ENCODE measurements at places on chromosomes 7 and 10. TPM values are rescaled to one million over a fixed set of nuclear protein-coding genes. Genes with fewer than 3 reads are reported as not detected.

Gene ITIH2
- polyA plus RNA-seq = not detected

Gene ANXA8
- 0.41 TPM for polyA plus RNA-seq

Gene APBB1IP
- not detected for polyA plus RNA-seq

Gene C10orf62
- 0.19 TPM for polyA plus RNA-seq

Gene MOGAT3
- polyA plus RNA-seq = not detected

Gene NCF1
- 0.05 TPM for polyA plus RNA-seq

Gene PDAP1
- 296 TPM for polyA plus RNA-seq

Gene METTL27
- polyA plus RNA-seq = 2.9 TPM

Gene ELN
- polyA plus RNA-seq = 8.9 TPM

Gene CAMK1D
- 4.1 TPM for polyA plus RNA-seq

Gene OR6V1
- polyA plus RNA-seq = not detected

Gene SLC18A3
- polyA plus RNA-seq = 1.7 TPM

Gene LCOR
- 2.6 TPM for polyA plus RNA-seq

Gene CHPF2
- 68.6 TPM for polyA plus RNA-seq

Gene PPP1R17
- not detected for polyA plus RNA-seq

Gene CAV1
- 968 TPM for polyA plus RNA-seq

Gene DNAJC2
- polyA plus RNA-seq = 21.5 TPM

Gene IGFBP1
- polyA plus RNA-seq = not detected

Gene MRPL43
- 208 TPM for polyA plus RNA-seq

Gene TMEM130
- 1.2 TPM for polyA plus RNA-seq

Gene UCN3
- polyA plus RNA-seq = not detected

Gene ZPBP
- not detected for polyA plus RNA-seq

Gene TMEM176B
- polyA plus RNA-seq = 0.15 TPM

Gene MLXIPL
- 0.32 TPM for polyA plus RNA-seq

Gene FEZF1
- polyA plus RNA-seq = not detected

Gene GIMAP4
- polyA plus RNA-seq = not detected

Gene AKR1C4
- polyA plus RNA-seq = not detected

Gene TEX47
- polyA plus RNA-seq = not detected

Gene SH2B2
- 4.7 TPM for polyA plus RNA-seq

Gene CASP7
- 13.6 TPM for polyA plus RNA-seq

Gene MOSPD3
- 30.0 TPM for polyA plus RNA-seq

Gene CPED1
- polyA plus RNA-seq = 4.4 TPM

Gene KAZALD1
- 1.9 TPM for polyA plus RNA-seq

Gene ANKRD22
- polyA plus RNA-seq = 0.15 TPM

Gene HDAC9
- polyA plus RNA-seq = 11.6 TPM

Gene CDK6
- polyA plus RNA-seq = 30.3 TPM

Gene WDR86
- 2.5 TPM for polyA plus RNA-seq

Gene CACNB2
- 0.75 TPM for polyA plus RNA-seq

Gene ATAD1
- polyA plus RNA-seq = 21.0 TPM

Gene GRM3
- not detected for polyA plus RNA-seq

Gene EGFR
- 30.7 TPM for polyA plus RNA-seq

Gene ANKRD2
- 0.99 TPM for polyA plus RNA-seq

Gene DKK1
- polyA plus RNA-seq = 372 TPM

Gene CUEDC2
- polyA plus RNA-seq = 130 TPM

Gene KNDC1
- polyA plus RNA-seq = 1.4 TPM

Gene TRA2A
- polyA plus RNA-seq = 62.1 TPM

Gene NRG3
- polyA plus RNA-seq = 0.11 TPM

Gene EEF1AKMT2
- polyA plus RNA-seq = 13.5 TPM

Data from SK-N-SH (cell line).